T-cell (primary cell): ENCODE measurements at places on chromosomes 3 and 15. TPM values are rescaled to one million over a fixed set of nuclear protein-coding genes. Genes with fewer than 3 reads are reported as not detected.

Gene CLRN1
- not detected for total RNA-seq

Gene OR5K2
- not detected for total RNA-seq

Gene SGO1
- 0.72 TPM for total RNA-seq

Gene ARL6
- total RNA-seq, result 3.5 TPM

Gene IL16
- 299 TPM for total RNA-seq

Gene ARNT2
- not detected for total RNA-seq

Gene CDCP1
- total RNA-seq, result 0.57 TPM

Gene USP50
- 0.83 TPM for total RNA-seq

Gene SLC25A36
- 58.6 TPM for total RNA-seq

Gene EIF1B
- total RNA-seq, result 53.3 TPM
